ENCODE measurements at places on chromosomes 12 and 14.

GRCh38 chr14:85129921-85130320 is 400.0 kb upstream of the FLRT2 start:
- DNase-seq = no peak

DNA sequence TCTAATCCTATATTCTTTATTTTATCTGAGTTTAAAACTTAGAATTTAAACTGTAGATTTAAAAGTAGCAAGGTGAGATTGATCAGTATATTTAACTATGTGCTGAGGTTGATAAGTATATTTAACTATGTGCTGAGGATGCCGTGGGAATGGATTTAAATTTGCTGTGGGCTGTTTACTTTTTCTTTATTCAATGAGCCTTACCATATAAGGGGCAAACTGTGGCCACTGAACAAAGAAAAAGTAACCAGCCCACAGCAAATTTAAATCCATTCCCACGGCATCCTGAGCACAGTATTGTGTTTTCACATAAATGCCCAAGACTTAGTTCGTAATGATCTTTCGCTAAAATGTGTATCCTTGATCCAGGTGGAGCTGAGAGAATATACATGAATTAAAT is 43.1 kb downstream of the PROX2 start:
- DNase-seq = no peak

DNA sequence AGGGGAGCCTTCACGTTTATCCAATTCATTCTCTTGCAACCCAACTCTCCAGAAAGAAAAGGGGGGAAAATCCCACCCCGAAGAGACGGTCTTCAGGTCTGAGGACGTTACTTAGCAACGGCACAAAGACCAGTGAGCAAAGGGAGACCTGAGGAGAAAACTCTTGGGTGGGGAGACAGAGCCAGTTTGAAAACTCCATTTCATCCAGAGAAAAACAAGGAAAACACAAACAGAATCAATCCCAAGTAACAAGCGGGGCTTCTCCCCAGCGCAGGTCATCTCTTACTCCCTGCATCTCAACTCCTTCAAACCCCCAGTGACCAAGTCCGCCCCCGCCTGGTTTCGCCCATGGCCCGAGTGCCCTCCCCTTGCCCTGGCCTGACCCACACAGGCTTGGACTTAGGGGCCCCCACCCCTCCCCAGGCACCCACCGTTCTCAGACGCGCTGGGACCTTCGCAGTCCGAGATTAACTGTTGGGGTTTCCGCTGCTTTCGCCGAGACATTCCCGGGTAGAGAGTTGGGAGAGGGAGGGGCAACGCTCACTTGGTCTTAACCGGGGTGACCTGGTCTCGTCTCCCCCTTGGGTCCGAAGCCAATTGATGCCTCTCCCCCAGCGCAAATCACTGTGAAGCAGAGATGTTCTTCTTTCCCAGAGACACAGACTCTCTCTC is 10.4 kb upstream of the SALL2 start:
- no peak for DNase-seq

GRCh38 chr14:104817930-104818713 is 17.2 kb downstream of the ZBTB42 start:
- DNase-seq = no peak

GRCh38 chr14:26595926-26596542 is 1.8 kb downstream of the NOVA1 start:
- no peak for DNase-seq

DNA sequence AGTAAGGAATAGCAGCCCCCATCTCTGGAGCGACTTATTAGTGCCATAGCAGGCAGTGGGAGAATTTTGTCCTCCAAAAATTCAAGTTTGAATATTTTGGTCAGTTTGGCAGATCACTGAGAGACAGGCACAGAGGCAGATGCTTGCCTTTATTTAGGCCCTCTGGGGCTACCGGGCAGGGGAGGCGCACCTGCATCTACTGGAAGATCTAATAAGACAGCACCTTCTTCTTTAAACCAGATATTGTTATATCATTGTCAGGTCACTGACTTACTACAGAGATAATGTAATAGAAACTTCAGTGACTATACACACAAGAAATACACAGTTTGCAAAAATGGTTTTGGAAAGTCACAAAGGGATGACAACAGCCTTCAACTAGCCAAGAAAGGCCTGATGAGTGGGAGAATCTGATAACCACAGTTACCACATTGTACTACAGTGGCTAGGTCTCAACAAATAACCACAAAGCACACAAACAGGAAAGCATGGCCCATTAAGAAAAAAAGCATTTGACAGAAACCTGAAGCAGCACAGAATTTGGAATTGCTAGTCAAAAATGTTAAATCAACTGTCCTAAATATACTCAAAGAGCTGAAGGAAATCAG is 56.8 kb downstream of the CDK17 start:
- DNase-seq = no peak

- no peak for DNase-seq
Measured at GRCh38 chr14:24677956-24678355, 44.0 kb upstream of the GZMB start.

GRCh38 chr12:132352896-132353800 is 23.8 kb upstream of the GALNT9 start:
- DNase-seq = no peak

DNA sequence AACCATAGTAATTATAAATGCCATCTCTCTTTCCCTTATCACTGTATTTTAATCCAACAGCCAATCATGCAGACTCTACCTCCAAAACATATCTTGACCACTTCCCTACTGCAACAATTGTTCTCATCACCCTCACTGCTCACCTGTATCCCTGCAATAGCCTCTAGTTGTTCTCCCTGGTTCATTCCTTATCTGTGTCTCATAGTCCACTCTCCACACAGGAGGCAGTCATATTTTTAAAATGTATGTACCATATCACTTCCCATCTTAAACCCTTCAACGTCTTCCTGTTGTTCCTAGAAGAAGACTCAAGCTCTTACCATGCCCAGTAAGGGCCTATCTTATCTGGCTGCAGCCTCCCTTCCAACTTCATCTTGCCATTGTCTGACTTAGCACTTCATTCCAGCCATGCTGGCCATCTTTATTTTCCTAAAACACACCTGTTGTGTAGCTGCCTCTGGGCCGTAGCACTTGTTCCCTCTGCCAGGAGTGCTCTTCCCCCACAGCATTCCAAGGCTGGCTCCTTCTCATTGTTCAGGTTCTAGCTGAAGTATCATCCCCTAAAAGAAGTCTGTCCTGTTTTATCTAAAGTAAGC is 27.8 kb upstream of the BHLHE41 start:
- DNase-seq = no peak

DNA sequence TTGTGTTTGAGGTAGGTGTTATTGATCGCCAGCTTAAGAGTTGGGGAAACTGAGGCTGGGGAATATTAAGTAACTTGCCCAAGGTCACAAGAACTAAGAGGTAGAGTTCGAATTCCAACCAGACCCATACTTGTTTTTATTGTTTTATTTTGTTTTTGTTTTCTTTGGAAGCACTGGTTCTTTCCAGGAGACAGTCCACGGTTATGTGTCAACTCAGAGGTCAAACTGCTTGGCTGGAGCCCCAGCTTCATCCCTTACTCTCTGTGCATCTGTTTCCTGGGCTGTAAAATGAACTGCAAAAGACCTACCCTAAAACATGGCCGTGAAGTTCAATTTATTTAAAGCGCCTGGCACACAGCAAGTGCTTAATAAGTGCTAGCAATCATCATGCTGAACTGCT is 74.4 kb upstream of the MAP1LC3B2 start:
- no peak for DNase-seq

DNA sequence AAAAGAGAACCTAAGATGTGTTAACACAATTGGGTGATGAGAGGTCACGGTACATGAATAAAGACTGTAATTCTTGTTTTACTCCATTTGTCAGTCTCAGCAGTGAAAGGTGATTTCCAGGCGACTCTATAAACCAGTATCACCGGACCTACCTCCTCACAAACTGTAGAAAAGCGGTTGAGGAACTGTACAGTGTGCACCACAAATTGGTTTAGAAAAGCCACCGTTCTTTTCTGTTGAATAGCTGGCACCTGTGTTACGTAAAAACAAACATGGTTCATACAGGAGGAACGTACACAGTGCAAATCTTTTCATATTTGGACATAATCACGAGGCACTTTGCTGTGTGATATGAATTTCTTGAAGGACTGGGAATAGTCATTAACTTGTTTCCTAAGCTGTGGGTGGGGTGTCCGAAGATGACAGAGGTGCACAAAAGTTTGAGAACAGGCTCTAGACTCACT is 663 bp downstream of the WASHC3 start:
- no peak for DNase-seq

DNA sequence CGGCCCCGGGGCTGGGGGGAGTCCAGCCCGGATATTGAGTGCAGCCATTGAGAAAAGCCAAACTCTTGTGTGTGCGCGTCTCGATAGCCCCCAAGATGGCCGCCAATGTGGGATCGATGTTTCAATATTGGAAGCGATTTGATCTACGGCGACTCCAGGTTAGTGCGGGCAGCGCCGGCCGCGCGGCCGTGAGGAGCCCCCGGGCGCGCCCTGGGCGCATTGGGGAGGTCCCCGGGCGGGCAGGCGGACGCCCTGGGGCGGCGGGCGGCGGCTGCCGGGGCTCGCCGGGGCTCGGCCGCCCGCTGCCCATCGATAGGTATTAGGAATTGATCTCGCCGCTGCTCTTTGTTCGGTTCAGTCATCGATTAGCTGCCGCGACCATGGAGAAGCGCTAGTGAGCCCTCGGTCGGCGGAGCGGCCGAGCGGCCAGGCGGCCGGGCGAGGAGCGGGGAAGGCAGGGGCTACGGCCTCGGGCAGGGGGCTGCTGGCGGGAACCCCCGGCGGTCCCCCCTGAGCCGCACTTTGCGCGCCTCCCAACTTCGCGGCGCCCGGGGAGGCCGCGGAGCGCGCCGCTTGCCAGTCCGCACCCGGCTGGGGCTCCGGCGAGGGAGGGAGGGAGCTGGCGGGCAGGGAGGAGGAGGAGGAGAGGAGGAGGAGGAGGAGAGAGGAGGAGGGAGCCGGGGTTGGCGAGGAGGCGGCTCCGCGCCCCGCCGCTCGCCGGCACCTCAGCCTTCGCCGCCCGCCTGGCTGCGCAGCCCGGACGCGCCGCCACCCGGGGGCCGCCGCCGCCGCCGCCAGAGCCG is 113.9 kb upstream of the MYL2 start:
- DNase-seq = no peak

DNA sequence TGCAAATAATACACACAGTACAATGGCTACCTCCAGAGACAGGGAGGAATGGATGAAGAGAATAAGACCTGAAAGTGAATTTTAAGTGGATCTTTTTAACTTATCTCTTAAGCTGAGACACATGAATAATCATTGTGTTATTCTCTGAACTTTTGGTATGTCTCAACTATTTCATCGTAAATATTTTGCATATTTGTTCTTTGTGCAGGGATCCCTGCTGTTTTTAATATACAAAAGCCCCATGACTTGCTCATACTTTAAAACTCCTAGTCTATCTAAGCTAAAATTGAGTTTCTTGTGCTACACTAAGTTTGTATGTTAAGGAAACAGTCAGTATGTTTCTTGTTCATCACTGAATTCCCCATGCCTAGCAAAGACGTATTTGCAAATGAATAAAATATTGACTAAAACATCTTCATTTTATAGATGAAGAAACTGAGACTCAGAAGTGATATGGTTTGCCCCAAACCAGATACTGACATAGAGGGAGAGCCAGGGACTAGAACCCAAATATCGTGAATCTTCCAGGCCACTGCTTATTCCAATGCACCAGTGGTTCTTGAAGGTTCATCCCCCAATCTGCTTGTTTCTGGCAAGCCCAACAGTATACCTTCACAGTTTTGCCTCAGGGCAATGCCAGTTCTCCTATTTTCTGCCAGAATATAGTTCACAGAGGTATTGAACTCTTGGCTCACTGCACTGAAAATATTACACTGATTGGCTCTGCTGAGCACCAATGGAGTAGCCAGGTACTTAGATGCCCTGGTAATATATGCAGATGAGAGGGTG is 356.9 kb downstream of the MED13L start:
- DNase-seq = no peak

DNA sequence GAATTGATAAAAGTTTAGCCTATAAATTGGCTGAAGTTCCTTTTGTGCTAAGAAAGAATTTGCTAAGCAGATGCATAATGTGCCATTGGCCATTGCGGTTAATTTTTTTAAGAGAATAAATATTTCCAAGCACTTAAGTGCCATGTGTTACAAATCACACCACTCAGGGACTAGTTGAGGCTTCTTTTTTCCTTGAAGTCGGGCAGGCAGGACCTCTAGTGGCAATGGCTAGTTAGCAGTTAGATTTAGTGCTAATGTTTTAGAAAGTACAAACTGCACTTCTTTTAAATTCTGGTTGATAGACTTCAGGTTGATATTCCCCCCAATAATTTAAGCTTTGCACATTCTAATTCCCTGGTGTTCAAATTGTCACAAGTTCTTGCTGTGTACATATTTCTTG is 294.3 kb downstream of the APAF1 start:
- DNase-seq = no peak

GRCh38 chr12:56338308-56339157 is at the start of gene IL23A:
IL23A (plus strand) TSS chr12:56338884; CDS start chr12:56339045, 161 bp downstream.
- DNase-seq = peak; percentile 73

DNA sequence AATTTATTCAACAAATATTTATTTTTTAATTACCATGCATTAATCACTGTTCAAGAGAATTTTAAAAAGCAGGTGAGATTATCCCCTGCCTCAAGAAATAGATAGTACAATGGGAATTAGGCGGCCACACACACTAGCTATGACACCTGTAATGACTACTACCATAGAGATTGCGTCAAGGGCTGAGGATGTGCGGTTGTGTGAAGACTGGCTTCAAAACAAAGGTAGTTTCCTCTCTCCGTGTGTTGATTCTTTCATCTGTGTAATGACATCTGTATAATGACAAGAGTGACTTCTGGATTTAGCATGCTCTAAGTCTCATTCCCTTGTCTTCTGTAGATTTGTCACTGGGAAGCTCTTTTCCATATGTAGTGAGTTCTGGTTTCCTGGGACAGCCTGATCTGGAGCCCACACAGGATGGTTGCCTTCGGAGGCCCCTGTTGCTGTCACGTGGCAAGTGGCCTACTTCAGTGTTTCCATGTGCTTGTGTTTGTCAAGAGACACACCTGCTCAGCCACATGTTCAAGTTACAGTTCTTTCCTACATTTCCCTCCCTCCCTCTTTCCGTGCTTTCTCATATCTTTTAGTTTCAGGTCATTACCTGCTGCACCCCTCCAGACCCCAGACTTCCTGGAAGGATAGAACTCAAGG is 64.3 kb downstream of the GALNT8 start:
- no peak for DNase-seq

DNA sequence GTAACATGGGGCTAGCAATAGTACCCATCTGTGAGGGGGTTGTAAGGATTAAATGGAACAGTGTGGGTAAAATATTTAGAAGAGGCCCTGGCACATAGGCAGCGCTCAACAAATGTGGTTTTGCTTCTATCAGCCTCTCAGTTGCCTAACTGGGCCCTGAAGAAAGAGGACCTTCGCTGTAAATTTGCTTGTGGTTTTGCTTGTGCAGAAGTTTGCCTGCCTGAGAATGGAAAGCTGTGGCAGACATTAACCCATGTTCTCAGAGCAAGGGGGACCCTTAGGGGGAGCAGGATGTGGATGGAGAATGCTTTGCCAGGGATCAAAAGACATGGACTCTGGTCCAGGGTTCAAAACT is 160.1 kb downstream of the BRMS1L start:
- DNase-seq = no peak

GRCh38 chr12:113226696-113227568 is 5.7 kb downstream of the TPCN1 start:
- DNase-seq = no peak

Data from stimulated activated CD8-positive, alpha-beta memory T cell treated with anti-CD3 and anti-CD28 coated beads, Interleukin-4, amount 100 ng/mL, for 1 hour (primary cell).